ENCODE measurements at places on chromosomes 5 and 9.

DNA sequence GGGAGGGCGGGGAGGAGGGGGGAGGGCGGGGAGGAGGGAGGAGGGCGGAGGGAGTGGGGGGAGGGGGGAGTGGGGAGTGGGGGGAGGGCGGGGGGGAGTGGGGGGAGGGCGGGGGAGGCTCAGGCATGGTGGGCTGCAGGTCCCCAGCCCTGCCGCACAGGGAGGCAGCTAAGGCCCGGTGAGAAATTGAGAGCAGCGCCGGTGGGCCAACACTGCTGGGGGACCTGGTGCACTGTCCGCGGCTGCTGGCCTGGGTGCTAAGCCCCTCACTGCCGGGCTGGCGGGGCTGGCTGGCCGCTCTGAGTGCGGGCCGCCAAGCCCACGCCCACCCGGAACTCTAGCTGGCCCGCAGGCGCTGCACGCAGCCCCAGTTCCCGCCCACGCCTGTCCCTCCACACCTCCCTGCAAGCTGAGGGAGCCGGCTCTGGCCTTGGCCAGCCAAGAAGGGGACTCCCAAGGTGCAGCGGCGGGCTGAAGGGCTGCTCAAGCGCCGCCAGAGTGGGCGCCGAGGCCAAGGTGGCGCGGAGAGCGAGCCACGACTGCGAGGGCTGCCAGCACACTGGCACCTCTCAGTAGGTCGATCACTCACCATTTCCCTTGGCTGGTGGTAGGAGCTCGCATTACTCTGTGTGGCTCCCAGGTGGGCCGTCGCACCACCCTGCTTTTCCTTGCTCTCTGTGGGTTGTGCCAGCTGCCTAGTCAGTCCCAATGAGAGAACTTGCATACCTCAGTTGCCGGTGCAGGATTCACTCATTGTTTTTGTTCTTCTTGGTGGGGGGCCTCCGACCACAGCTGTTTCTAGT is 160.2 kb downstream of the CNTLN start:
- DNase-seq, result no peak

GRCh38 chr9:124623966-124624734 is 117.0 kb upstream of the NR5A1 start:
- DNase-seq, result no peak

DNA sequence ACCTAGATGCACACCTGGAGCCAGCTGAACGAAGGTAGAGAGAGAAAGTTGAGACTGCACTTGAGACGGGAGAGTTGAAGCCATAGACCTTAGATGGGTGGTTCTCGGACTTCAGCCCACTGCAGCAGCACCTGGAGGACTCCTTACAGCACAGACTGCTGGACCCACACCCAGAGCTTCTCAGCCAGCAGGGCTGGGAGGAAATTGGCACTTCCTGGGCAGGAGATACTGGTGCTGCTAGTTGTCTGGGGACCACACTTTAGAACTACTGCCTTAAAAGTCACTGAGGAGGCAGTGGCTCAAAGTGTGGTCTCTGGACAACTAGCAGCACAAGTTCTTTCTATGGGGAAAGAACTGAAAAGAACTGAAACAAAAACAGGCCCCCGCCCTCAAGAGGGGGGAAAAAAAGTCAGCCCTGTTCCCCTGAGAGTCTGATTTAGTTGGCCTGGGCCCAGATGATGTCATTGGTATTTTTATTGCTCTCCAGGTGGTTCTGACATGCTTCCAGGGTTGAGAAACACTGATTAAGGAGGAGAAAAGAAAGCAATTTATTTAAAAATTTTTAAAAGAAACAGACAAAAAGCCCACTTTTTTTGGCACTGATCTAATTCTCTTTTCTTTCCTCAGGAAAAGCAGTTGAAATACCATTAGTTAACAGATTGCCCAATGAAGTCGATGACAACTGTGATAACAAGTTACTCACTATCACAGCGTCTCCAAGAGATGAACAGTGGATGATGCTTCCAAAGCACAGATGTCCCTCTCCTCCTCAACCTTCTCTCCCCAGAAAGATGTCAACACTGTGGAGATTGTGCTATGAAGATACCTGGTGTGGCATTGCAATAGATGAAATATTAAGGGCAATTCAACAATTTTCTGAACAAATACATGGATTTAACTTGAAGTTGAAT is 73.6 kb upstream of the ADAMTS16 start:
- DNase-seq, result no peak

DNA sequence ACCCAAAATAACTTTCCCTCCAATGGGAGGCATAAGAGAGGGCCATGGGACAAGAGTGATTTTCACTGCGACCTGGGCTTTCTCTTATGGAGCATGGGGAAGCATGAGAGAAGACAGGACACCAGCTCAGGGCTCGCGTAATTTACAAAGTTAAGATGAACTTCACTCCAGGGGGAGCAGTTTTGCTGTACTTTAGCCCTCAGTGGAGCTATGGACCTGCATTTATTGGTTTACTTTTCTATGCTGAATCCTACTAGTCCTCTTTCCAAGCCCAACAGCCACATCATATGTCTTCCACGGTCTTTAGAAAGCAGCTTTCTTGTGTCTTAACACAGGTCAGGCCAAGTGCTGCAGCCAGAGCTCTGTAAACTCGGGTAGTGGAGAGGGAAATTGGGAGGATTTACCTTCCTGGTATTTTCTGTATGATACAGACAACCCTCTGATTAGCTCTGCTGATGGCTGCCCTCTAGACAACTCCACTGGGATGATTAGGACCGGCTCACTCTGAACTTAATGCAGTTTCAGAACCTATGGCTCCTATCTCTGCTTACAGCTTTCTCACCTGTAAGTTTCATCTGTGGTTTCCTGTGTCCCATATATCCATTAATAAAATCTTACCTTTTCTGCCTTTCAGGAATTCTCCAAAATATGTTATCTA is 581.0 kb upstream of the RORB start:
- DNase-seq, result no peak

DNA sequence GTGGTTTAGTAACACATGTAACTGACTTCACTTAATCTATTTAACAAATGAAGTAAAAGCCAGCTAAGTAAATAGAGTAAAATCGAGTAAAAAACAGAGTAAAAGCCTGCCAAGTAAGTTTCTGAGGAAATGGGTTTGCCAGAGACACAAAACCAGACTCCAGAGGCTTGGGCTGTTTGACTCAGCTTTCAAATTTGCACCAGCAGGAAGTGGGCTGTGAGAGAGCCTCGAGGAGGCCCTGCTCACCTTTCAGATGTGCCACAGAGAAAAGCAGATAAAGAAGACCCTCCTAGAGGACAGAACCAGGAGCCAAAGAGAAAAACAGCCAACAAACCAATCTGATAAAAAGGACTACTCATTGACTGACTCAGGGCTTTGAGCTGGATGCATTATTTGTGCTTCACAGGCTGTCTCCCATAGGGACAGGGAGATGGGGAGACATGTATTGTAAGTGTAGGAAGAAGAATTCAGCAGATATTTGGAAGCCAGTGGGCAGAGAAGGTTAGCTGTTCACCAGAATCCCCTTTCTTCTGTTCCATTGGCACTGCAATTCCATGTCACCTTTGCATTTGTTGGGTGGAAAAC is 14.4 kb upstream of the AMACR start:
- no peak for DNase-seq
